Mesothelial cell of epicardium (in vitro differentiated cells): ENCODE measurements at places on chromosomes 13 and 19.
A peak's percentile ranks its signal among the peaks of the same experiment; 100 is the strongest.

DNA sequence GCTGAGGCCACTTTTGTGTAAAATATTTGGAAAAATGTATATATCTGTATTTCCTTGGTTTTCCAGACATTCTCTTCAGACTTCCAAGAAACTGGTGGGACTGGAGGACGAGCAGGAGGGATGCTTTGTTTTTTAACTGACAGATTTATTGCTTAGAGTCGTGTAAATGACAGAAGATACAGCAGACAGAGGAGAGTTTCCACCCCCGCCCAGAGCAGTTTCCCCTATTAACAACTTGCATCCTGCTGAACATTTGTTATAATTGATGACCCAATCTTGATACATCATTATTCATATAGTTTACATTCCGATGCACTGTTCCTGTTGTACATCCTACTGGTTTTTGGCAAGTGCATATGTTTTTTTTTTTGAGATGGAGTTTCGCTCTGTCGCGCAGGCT is 7.1 kb upstream of the DOCK6 start:
- H3K27ac ChIP-seq = peak overlapping the region; percentile 50
- no peaks in the 10 kb centered on the region for H3K27me3 ChIP-seq
- H3K4me1 ChIP-seq = peaks cover 4% of the 10 kb centered on the region
- no peaks in the 10 kb centered on the region for H3K36me3 ChIP-seq
- H3K4me3 ChIP-seq = no peak overlapping the region

DNA sequence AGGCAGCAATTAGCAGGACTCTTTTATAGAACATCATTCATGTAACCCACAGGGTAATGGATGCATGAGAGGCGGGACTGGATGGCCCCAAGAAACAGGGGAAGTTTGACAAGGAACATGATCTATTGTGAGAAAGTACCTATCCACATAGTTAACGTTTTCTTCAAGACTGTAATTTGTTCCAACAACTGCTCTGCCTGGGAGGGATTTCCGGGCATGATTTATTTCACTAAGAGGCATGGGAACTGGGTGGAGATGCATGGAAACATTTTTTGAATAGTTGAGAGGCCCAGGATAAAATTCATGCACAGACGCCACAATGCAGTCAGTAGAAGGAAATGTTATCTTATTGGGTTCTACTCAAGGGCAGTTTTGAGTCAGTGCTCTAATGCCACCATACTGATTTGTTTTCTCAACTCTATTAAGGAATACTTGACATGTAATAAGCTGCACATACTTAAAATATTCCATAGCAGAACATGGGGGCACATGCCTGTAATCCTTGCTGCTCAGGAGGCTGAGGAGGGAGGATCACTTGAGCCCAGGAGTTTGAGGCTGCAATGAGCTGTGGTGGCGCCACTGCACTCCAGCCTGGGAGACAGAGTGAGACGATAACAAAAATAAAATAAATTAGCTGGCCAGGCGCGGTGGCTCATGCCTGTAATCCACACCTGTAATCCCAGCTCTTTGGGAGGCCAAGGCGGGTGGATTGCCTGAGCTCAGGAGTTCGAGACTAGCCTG is 9.9 kb upstream of the ATG4D start:
- H3K27me3 ChIP-seq = peaks cover 76% of the 10 kb centered on the region
- no peaks in the 10 kb centered on the region for H3K36me3 ChIP-seq
- H3K27ac ChIP-seq = peak overlapping the region; percentile 83
- H3K4me1 ChIP-seq = peaks cover 8% of the 10 kb centered on the region
- DNase-seq = no peak

GRCh38 chr19:13541554-13541953 is 35.3 kb upstream of the CACNA1A start:
- H3K27me3 ChIP-seq = peaks cover 11% of the 10 kb centered on the region
- no peaks in the 10 kb centered on the region for H3K36me3 ChIP-seq
- no peaks in the 10 kb centered on the region for H3K4me1 ChIP-seq

GRCh38 chr13:110136660-110137585 is 170.0 kb downstream of the COL4A1 start:
- no peak overlapping the region for H3K27ac ChIP-seq
- no peaks in the 10 kb centered on the region for H3K36me3 ChIP-seq
- peaks cover 11% of the 10 kb centered on the region for H3K27me3 ChIP-seq
- peaks cover 15% of the 10 kb centered on the region for H3K4me1 ChIP-seq
- no peak for DNase-seq

DNA sequence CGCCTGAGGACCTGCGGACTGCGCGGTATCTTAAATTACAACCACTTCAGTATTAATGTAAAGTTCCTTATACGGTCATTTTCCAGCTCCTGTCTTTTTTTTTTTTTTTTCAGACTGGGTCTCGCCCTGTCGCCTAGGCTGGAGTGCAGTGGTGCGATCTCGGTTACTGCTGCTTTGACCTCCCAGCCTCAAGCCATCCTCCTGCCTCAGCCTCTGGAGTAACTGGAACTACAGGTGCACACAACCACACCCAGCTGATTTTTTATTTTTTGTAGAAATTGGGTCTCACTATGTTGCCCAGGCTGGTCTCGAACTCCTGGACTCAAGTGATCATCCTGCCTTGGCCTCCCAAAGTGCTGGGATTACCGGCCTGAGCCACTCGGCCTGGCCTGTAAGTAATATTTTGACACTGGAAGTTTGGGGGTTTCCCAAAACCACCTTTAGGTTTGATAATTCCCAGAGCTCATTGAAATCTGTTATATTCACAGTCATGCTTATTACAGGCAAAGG is 406 bp upstream of the EID2B start:
- no peaks in the 10 kb centered on the region for H3K27me3 ChIP-seq

DNA sequence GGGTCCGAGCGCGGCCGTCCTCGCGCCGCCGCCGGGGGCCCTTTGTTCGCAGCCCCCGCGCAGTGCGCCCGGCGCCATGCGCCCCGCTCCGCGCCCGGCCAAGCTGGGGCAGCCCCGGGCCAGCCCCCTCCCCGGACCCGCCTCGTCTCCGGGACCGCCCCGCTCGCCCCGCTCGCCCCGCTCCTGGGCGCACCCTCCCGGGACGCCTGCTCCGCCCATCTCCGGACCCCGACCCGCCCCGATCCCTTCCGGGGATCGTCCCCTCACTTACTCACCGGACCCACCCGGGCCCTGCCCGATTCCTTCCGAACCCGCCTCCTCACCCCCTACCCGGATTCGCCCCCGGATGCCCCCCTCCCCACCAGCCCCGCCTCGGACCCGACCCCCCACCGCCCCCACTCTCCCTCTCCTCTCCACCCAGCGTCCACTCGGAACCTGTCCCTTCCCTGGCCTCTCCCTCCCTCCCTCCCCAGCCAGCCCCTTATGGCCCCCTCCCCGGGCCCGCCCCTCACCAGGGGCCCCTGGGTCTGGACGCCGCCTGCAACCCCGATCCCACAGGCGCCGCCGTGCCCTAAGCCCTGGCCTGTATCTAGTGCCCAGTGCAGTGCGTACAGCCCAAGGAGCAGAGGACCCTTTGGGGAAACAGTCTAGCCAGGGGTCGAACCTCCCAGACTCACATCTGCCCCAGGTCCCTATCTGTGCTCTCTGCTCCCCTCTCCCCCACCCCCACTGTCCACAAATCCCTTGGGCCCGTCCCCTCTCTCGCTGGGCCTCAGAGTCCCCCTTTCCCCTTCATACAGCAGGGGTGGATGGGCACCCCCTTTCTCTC is at the start of gene CPAMD8:
CPAMD8 (minus strand) TSS at position 105 of the 829 bp plus-strand sequence. CDS start 168 bp downstream, outside the sequence.
- DNase-seq = no peak
- peak within 1 kb of the TSS; percentile 10 for H3K27ac ChIP-seq
- H3K27me3 ChIP-seq = peaks cover 33% of the 10 kb centered on the region
- peaks cover 14% of the 10 kb centered on the region for H3K36me3 ChIP-seq
- peak within 1 kb of the TSS; percentile 76 for H3K4me3 ChIP-seq

DNA sequence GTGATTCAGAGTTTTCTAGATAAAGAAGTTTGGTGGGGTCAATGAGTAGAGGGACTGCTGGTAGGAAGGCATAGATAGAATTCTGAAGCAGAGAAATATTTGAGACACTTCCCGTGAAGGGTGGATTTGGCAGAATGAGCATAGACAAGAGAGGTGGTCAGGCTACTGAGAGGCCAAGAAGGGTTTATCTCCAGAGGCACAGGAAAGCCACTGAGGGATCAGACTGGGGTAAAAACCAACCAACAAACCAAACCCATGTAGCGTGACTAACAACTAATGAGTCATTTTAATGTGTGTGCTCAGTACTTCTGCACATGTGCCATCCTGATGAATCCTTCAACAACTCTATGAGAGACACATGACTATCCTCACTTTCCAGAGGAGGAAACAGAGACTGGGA is 60.0 kb upstream of the SERP2 start:
- no peak for DNase-seq
- no peak overlapping the region for H3K27ac ChIP-seq
- H3K27me3 ChIP-seq = peaks cover 22% of the 10 kb centered on the region
- peaks cover 5% of the 10 kb centered on the region for H3K4me1 ChIP-seq

DNA sequence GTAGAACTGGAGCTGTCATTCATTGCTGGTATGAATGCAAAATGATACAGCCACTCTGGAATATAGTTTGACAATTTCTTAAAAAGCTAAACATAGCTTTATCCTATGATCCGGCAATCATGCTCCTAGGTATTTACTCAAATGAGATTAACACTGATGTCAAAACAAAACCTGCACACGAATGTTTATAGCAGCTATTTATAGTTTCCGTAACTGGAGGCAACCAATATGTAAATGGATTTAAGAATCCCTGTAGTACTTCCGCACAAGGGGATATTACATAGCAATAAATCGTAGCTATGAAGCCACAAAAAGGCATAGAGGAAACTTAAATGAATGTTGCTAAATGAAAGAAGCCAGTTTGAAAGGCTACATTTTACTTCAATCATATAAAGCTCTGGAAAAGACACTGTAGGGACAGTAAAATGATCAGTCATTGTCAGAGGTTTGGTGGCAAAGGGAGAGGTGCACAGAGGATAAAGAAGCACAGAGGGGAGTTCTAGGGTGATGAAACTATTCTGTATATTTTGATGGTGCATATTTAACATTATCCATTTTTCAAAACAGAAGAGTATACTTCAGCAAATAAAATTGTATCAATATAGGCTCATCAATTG is 1893.0 kb upstream of the PCDH20 start:
- no peak for DNase-seq
- no peaks in the 10 kb centered on the region for H3K27me3 ChIP-seq
- no peaks in the 10 kb centered on the region for H3K4me1 ChIP-seq
- H3K4me3 ChIP-seq = no peak overlapping the region
- H3K27ac ChIP-seq = no peak overlapping the region
- no peaks in the 10 kb centered on the region for H3K36me3 ChIP-seq

- H3K4me3 ChIP-seq = no peak overlapping the region
- peaks cover 34% of the 10 kb centered on the region for H3K27me3 ChIP-seq
- no peak overlapping the region for H3K27ac ChIP-seq
- peaks cover 20% of the 10 kb centered on the region for H3K4me1 ChIP-seq
Observed at GRCh38 chr19:5480427-5480836, 25.2 kb downstream of the ZNRF4 start.

DNA sequence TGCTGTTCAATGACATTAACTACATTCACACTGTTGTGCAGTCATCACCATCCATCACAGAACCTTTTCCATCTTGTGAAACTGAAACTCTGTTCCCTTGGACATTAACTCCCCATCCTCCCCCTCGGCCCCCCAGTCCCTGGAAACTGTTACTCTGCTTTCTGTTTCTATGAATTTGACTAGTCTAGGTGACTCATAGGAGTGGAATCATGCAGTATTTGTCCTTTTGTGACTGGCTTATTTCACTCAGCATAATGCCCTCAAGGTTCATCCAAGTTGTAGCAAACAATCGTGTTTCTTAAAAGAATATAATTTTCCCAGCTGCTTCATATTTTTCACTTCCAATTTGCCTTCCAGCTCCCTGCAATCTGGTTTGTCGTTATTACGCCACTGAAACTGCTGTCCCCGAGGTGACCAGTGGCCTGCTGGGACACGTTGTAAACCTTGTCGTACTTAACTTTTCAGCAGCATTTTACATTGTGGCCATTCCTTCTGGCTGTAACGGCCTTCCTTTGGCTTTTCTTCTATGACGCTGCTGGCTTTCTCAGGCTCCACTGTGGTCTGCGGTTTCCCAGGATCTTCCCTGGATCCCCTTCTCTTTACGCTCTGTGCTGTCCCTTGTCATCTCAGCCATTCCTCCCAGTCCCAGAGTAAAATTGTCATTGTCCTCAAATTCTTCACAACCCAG is 74.0 kb downstream of the DHRS12 start:
- H3K27ac ChIP-seq = no peak overlapping the region
- no peaks in the 10 kb centered on the region for H3K27me3 ChIP-seq
- H3K36me3 ChIP-seq = peaks cover 2% of the 10 kb centered on the region
- no peaks in the 10 kb centered on the region for H3K4me1 ChIP-seq
- H3K4me3 ChIP-seq = no peak overlapping the region

GRCh38 chr19:1112268-1113029 is 8.7 kb downstream of the GPX4 start:
- H3K4me3 ChIP-seq = no peak overlapping the region
- H3K4me1 ChIP-seq = no peaks in the 10 kb centered on the region
- no peaks in the 10 kb centered on the region for H3K36me3 ChIP-seq
- H3K27me3 ChIP-seq = no peaks in the 10 kb centered on the region

DNA sequence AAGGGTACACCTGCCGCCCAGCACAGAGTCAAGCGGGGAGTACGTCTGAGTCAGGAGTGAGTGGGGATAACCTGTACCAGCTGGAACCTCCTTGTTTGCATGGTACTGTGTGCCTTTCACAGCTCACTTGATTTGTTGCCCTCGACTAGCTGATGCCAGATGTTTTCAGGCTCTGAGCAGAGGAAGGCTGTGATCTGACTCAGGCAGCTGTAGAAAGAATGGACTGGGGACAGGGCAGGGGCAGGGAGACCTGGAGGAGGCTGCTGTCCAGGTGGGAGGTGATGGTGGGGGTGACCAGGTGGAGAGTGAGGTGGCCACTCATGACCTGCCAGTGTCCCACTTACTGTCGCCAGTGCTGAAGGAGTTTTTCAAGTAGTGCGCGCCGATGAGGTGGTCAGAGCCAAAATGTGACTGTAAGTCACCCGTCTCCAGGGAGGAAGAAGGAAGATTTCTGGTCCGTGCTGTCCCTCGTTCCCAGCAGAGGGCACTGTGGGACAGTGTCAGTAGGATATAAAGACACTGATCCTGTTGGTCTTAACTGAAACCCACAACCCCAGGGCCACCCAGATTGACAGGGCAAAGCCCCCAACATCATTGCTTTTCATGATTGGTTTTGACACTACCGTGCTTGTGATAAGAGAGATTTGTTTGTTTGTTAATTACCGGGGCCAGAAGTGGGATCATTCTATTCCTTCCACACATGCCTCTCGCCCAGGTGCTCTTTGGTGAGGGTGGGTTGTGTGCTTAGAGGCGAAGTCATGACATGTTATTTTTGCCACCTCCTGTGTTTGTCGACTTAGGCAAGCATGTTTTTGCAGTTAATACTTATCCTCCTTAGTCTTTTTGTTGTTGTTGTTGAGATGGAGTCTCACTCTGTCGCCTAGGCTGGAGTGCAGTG is 128.4 kb downstream of the DPF1 start:
- H3K4me3 ChIP-seq = no peak overlapping the region
- H3K27me3 ChIP-seq = no peaks in the 10 kb centered on the region
- H3K4me1 ChIP-seq = no peaks in the 10 kb centered on the region
- no peak overlapping the region for H3K27ac ChIP-seq
- peaks cover 24% of the 10 kb centered on the region for H3K36me3 ChIP-seq

- H3K4me3 ChIP-seq = no peak overlapping the region
- no peaks in the 10 kb centered on the region for H3K27me3 ChIP-seq
- peaks cover 37% of the 10 kb centered on the region for H3K4me1 ChIP-seq
- no peak for DNase-seq
- H3K36me3 ChIP-seq = no peaks in the 10 kb centered on the region
- H3K27ac ChIP-seq = peak overlapping the region; percentile 4
Observed at GRCh38 chr19:33507021-33507956, 14.3 kb downstream of the PEPD start.

- peaks cover 6% of the 10 kb centered on the region for H3K36me3 ChIP-seq
- H3K27ac ChIP-seq = peak overlapping the region; percentile 100
- peaks cover 18% of the 10 kb centered on the region for H3K4me1 ChIP-seq
- H3K27me3 ChIP-seq = no peaks in the 10 kb centered on the region
Observed at GRCh38 chr19:13149628-13150186, 468 bp downstream of the STX10 start.

- no peaks in the 10 kb centered on the region for H3K36me3 ChIP-seq
- no peaks in the 10 kb centered on the region for H3K27me3 ChIP-seq
- no peak overlapping the region for H3K4me3 ChIP-seq
- no peak overlapping the region for H3K27ac ChIP-seq
- DNase-seq = no peak
- H3K4me1 ChIP-seq = peaks cover 35% of the 10 kb centered on the region
Observed at GRCh38 chr13:54611390-54611789, 1582.8 kb downstream of the OLFM4 start.
